ENCODE measurements at places on chromosomes 5 and 9.

GRCh38 chr9:36433386-36433785 lies 33.3 kb upstream of the RNF38 start:
- DNase-seq: no peak

- DNase-seq: no peak
These were observed 2.9 kb downstream of the NTNG2 start for GRCh38 chr9:132164604-132165362.

DNA sequence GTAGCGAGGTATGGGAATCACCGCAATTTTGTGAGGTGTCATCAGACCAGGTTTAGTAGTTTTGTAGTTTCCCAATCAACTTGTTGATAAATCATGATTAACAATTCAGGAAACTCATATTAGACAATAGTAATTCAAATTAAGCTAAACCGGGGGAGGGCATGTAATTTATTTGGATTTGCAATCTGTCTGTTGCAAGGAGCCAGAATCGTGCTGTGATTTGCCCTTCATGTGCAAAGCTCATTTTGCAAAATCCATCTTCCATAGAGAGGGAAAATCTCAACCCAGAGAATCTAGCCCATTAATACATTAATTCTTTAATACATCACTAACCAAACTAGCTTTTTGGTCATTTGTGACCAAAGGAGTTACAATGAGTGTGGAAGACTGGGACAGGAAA lies 164.7 kb upstream of the TRPM3 start:
- no peak for DNase-seq

DNA sequence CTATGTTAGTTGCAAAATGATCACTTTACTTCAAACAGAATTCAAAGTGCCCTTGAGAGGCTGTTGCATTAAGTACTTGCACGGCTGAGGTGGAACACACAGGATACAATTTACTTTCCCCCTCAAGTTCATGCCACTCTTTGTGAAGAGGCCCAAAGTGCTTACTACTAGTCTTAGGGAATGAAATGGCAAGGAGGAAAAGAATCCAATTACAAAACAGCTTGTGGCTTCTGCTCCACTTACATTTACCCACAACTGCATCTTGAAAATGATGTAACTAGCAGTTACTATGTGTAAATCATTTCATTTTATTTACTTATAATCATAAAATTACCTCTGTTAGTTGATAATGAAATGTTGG lies 14.6 kb downstream of the FOXD1 start:
- no peak for DNase-seq

DNA sequence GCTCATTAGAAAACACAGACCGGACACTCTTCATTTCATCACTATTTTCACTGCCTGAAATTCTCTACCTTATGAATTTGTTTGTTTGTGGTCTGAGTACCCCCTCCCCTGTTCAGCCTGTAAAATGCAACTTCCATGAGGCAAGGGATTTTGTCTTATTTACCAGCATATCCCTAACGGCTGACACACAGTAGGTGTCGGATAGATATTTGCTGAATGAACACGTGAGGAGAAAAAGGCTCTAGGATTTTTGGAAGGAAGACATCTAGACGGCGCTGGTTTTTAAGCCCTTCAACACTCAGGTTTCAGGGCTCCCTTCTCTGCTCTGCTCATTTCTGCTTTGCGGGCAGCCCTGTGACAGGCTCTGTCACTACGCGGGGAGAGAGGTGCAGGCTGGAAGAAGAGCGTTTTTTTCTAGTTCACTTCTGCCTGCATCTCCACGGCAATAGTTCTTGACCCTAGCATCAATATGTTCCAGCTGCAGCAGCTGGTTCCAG lies 41.0 kb downstream of the KCNMB1 start:
- no peak for DNase-seq

DNA sequence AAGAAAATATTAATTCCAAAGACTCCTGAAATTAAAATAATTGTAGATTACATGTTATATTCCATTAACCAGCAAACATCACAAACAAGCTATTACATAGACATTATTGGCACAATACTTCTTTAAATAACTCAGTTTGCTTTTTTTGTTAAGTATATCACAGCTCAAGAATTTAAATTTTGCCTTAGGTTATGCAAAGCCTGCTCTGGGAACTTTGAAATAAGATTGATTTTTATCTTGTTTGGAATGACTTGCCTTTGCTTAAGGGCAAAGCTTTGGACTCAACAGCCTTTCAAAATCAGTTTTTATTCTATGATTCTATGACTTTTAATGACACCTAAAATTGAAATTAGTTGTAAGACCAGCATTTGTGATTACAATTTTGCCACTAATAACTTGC lies 78.2 kb downstream of the ALDH7A1 start:
- DNase-seq: no peak

GRCh38 chr9:121929893-121930875 lies 162.9 kb downstream of the TTLL11 start:
- no peak for DNase-seq

- DNase-seq: no peak
These were observed 134.0 kb upstream of the TARS1 start for GRCh38 chr5:33306758-33307157.

DNA sequence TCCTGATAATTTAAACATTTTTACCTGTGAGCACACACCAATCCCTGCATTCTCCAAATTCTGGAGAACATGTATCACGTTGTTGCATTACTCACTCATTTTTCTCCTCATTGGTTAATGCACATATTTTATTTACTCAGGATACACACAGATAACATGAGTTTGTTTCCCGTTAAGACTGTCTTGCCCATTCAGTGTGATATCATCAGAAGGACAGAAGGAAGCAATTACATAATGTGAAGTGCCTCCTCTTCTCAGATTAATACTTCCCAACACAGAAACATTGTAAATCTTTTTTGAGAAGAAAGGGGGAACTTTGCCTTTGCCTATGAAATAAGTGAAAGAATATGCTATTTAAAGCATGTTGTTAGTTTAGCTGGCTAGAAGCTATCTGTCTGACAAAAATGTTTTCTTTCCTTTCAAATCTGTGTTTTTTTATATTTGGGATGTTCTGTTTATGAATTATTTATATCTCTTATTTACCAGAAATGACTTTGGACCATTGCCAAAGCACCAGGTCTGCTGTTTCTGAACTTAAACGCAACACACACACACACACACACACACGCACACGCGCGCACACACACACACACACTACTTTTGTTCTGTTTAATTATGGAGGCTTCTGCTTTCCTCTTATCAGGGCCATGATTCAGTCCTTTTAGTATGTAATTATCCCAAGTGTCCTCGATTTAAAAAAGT lies 186.5 kb downstream of the CHSY3 start:
- no peak for DNase-seq

GRCh38 chr9:20242510-20243189 lies 379.6 kb downstream of the MLLT3 start:
- DNase-seq: peak; percentile 36

DNA sequence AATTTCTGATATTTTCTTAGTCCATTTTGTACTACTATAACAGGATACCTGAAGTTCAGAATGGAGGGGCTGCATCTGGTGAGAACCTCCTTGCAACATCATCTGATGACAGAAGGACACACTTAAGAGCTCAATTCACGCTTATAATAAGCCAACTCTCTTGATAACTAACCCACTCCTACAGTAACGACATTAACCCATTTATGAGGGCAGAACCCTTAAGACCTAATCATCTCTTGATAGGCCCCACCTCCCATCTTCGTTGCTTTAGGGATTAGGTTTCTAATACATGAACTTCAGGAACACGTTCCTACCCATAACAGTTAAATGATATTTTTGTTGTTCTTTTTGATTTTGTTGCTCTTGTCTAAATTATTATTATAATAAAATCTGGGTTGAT lies 69.4 kb downstream of the TNPO1 start:
- no peak for DNase-seq

- DNase-seq: no peak
These were observed 74.0 kb upstream of the SPTLC1 start for GRCh38 chr9:92188969-92189781.

- DNase-seq: no peak
These were observed 78.2 kb upstream of the SMIM23 start for GRCh38 chr5:171707442-171707792.

- DNase-seq: no peak
These were observed 56.9 kb upstream of the TRIO start for GRCh38 chr5:14086261-14086660.

DNA sequence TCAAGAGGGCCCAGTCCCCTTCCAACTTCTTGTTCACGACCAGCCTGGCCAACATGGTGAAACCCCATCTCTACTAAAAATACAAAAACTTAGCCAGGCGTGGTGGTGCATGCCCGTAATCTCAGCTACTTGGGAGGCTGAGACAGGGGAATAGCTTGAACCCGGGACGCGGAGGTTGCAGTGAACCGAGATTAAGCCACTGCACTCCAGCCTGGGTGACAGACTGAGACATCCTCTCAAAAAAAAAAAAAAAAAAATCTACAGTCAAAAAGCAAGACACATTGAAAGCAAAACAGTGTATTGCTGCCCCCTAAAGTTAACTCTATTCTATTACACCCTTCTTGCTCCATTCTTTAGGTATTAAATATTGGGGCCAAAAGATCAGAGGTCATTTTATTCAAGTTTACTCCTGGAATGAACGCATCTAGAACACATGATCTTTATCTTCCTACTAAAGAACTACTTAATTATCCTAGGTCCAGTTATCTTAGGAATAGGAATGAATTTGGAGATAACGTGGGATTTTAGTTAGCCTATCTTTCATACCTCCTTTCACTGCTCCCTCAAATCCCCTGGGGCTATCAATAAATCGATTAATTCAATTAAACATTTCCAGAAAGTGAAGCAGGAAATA lies 2.4 kb downstream of the ATG12 start:
- peak; percentile 52 for DNase-seq

- DNase-seq: no peak
These were observed 149.1 kb upstream of the KLF4 start for GRCh38 chr9:107638521-107639310.

- peak; percentile 37 for DNase-seq
These were observed 156.4 kb downstream of the ST8SIA4 start for GRCh38 chr5:100746730-100747129.

- no peak for DNase-seq
These were observed 21.1 kb downstream of the RGS7BP start for GRCh38 chr5:64526734-64527439.

Data from GM13976 (cell line).